ENCODE measurements at places on chromosomes 12 and 14. TPM values are rescaled to one million over a fixed set of nuclear protein-coding genes. Genes with fewer than 3 reads are reported as not detected.

GRCh38 chr12:74365178-74365964, 172.3 kb upstream of the ATXN7L3B start:
- no peaks in the 10 kb centered on the region for H3K27me3 ChIP-seq
- no peak overlapping the region for H3K27ac ChIP-seq
- H3K4me1 ChIP-seq = no peaks in the 10 kb centered on the region

DNA sequence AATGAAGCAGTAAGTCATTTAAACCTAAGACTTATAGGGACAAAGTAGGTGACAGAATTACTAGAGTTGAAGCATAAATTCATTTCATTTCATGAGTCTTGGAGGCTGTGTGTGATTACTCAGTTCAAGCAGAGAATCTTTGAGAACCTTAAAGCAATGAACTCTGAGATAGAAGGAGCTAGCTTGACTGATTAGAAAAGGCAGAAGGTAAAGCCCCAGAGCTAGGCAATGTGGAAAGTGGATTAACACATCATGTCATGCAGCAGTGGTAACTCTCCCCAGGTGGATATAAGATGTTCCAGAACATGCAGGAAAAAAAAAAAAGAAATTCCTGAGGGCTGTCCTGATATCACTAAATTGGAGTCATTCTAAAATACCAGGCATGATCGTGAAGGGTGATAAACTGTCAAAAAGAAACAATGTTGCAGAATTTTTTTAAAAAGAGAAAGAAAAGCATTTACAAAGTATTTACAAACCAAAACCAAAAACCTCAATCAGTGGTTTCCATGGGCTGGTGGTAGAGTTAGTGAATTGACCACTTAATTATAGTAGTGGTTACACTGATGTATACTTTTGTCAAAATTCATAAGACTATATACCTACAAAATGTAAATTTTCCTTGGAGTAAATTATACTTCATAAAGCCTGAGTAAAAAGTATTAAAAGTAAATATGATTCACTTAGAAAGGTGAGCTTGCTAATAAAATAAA, 12.7 kb upstream of the SLC16A7 start:
- H3K4me1 ChIP-seq = peaks cover 8% of the 10 kb centered on the region
- H3K27me3 ChIP-seq = no peaks in the 10 kb centered on the region
- DNase-seq = no peak

The AQP6 gene
- total RNA-seq = not detected

DNA sequence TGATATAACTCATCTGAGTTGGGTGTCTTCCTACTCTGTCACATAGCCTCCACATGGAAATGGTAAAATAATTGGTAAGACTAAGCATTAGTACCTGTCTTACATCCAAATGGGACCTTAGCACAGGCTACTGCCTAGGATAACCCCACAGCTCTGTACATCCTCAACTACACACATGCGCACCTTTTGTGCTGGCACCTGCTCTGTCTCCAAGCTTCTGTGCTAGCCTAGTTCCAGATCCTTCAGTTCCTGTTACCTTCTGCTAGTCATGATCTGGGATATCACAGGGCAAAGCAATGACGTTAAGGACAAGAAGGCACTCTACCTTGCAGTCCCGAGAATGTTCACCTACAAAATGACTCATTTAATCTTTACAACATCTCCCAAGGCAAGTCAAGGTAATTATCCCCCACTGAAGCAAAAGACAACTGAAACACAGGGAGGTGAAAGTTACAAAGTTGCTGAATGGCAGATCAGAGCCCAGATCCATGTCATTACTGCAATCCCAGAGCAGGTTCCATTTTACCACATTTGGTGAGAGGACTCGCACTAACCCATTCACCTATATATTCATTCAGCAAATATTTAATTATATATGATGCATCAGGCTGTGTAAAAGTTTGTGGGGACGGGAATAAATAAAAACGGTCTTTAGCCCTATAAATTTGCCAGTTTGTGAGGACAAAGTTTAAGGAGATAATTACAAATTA, 61.7 kb downstream of the PPM1H start:
- H3K4me1 ChIP-seq = no peaks in the 10 kb centered on the region
- no peak for DNase-seq
- no peak overlapping the region for H3K4me3 ChIP-seq
- H3K27ac ChIP-seq = no peak overlapping the region

The EXOC3L4 gene
- not detected for total RNA-seq

The STXBP6 gene
- 0.38 TPM for total RNA-seq

DNA sequence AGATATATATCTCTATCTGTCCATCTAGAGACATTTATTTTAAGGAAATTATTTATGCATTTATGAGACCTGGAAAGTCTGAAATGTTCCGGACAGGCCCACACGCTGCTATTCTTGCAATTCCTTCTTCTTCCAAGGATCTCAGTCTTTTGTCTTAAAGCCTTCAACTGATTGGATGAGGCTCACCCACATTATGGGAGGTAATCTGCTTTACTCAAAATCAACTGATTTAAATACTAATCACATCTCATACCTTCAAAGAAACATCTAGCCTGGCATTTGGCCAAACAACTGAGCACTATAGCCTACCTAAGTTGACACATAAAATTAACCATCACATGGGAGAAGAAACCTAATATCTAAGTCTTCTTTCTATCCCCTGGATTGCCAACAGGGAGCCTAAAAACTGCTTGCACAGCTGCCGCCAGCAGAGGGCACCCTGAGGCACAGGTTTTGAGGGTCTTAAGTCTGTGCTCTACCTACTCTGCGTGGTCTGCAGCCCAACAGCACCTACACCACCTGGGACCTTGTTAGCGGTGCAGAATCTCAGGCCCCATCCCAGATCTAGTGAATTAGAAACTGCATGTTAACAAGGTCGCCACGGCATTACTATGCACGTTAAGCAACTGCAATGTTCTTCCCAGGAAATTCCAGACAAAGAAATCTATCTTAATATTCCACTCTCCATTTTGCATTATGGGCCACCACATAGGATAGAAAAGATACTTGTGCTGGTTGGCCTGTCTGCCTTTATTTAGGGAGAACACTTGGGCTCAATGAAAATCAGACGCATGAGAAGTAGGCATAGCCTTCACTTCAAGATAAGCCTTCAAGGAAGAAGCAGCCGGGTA, 249.7 kb downstream of the FOXG1 start:
- no peaks in the 10 kb centered on the region for H3K27me3 ChIP-seq
- H3K4me1 ChIP-seq = no peaks in the 10 kb centered on the region
- no peak overlapping the region for H3K4me3 ChIP-seq

DNA sequence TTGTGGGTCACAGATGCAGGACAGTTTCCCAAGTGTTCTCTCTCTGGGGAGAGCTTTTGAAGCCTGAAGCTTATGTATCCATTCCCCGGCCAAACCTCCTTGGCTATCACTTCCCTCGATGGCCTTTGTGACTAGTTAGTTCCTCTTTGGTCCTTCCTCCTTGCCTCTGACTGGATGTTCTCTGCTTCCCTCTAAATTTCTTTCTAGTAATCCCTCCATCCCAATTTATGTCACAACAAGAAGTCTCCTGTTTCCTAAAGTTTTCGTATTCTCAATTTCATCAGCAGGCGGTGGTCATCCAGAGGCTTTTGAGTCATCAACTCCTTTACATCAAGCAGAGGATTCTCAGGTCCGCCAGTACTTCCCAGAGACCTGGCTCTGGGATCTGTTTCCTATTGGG, 27.5 kb downstream of the A2ML1 start:
- no peaks in the 10 kb centered on the region for H3K27me3 ChIP-seq
- H3K36me3 ChIP-seq = no peaks in the 10 kb centered on the region
- H3K27ac ChIP-seq = no peak overlapping the region

The NXPH4 gene
- 0.22 TPM for total RNA-seq

The MYO1H gene
- not detected for total RNA-seq

The P3H3 gene
- total RNA-seq = 2.4 TPM

DNA sequence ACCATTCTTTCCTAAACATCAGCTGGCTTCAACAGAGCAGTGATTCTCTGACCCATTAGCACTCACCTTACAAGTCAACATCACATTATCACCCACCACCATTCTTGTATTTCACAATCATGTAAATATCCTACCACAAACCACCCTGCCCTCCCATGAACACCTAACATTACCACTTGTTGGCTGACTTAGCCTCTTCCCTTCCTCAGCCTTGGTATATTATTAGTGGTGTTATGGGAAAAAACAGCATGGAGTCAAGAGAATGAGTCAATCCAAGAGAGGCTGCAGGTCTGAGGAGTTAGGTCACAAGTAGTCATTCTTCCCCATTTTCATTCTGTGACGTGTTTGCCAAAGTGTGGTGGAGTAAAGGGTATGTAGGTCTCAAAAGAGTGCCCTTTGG, 22.3 kb upstream of the MGP start:
- H3K27ac ChIP-seq = no peak overlapping the region
- H3K4me3 ChIP-seq = no peak overlapping the region
- peaks cover under 1% of the 10 kb centered on the region for H3K36me3 ChIP-seq
- no peaks in the 10 kb centered on the region for H3K27me3 ChIP-seq

- H3K4me3 ChIP-seq = no peak overlapping the region
- no peaks in the 10 kb centered on the region for H3K27me3 ChIP-seq
- H3K4me1 ChIP-seq = no peaks in the 10 kb centered on the region
- DNase-seq = no peak
Measured at GRCh38 chr14:29215853-29216252, 449.3 kb downstream of the FOXG1 start.

GRCh38 chr14:57060276-57060955, 208.3 kb downstream of the EXOC5 start:
- H3K27me3 ChIP-seq = no peaks in the 10 kb centered on the region
- H3K27ac ChIP-seq = no peak overlapping the region
- no peaks in the 10 kb centered on the region for H3K36me3 ChIP-seq
- no peak for DNase-seq
- no peak overlapping the region for H3K4me3 ChIP-seq

The DNAH10 gene
- 0.09 TPM for total RNA-seq
